ENCODE measurements at places on chromosomes 13 and 19.

GRCh38 chr13:27006519-27007161 is 165.0 kb downstream of the USP12 start:
- no peak for DNase-seq

- peak; percentile 69 for DNase-seq
Observed at GRCh38 chr19:861756-862580, 2.5 kb downstream of the CFD start.

DNA sequence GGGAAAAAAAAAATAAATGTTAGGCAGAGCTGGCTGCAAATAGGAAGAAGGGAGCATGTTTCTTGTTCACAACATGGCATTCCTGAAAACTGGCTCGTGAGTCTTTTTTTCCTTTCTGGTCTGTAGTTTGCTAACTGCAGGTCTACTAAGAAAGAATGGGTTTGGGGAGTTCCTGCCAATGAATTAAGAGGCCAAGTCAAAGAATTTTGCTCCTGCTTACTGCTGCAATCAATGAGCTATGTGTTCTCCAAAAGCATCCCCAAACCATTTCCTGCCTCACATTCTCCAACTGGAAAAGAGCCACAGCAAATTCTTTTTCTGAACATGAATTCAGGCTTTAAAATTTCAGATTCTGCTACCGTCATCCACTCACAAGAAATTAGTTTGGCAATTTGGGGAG is 88.6 kb downstream of the DCT start:
- no peak for DNase-seq

DNA sequence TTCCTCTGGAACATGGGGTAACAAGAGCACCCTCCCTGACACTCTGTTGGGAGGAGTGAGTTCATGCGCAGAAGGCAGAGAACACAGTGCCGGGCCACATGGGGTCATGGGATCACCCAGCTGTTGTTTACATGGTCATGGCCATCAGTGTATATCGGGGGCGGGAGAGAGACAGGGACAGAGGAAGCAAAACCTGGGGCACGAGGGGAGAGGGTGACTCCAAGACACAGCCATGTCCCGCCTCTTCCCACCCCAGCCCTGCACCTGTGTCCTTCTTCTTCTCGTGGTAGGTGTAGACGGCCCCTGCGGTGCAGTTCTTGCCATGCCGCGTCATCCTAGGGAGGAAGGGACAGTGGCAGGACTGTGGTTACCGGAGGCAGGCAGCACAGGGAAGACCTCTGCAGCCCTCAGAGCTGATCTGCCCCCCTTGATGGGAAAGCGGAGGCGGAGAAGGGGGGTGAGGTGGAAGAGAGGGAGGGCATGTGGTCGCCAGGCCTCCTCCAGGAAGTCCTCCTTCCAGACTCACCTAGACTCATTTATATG is 19.9 kb downstream of the NOSIP start:
- DNase-seq, result no peak

GRCh38 chr13:48477191-48477855 is 55.6 kb downstream of the RCBTB2 start:
- DNase-seq, result no peak

DNA sequence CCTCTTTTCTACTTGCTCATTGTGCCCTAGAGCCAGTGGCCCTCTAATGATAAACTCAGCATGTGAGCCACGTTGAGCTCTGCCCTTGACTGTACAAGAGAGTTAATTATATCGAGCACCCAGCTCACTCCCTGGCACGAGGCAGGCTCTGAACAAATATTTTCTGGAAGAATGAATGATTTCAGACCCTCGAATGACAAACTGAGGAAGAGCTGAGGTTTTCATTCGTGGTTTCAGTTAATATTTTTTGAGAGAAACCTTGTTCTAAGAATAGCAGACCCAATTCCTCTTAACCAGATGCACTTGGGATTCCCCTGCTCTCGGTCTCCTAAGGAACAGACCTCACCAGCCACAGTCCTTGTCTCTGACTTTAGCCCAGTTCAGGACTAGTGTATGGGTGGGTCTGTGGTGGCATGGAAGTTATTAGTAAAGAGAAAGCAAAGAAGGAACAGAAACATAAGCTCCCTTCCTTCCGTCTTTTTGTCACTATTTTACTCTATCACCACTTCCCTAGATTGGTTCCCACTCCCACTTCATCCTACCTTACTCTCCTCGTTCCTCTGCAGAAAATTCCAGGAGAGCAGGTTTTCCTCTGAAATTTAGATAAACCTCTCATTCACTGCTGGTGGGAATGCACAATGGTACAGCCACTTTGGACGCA is 22.1 kb upstream of the WDFY2 start:
- DNase-seq, result peak; percentile 35

DNA sequence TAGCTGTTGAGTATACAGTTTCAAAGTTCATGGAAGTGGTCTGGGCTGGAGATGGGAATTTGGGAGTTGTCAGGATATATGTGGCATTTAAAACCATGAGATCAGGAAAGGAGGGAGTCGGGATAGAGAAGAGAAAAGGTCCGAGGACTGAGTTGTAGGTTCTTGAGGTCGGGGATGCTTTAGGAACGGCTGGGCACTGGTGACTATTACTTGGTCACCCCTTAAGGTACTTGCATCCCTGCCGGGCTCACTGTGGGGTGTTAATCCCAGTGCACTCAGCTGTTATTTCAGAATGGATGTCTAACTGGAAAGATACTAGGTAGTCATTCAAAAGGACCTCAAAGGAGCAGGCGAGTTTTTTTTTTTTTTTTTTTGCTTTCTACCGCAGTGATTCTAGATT is 34.2 kb downstream of the WASF3 start:
- no peak for DNase-seq

GRCh38 chr19:40667602-40668001 is 22.8 kb downstream of the NUMBL start:
- no peak for DNase-seq

- DNase-seq, result no peak
Observed at GRCh38 chr13:80751854-80752253, 410.9 kb upstream of the SPRY2 start.

GRCh38 chr19:4208385-4209094 is 20.8 kb upstream of the EBI3 start:
- no peak for DNase-seq

- no peak for DNase-seq
Observed at GRCh38 chr19:7751157-7751783, 3.9 kb upstream of the CD209 start.

DNA sequence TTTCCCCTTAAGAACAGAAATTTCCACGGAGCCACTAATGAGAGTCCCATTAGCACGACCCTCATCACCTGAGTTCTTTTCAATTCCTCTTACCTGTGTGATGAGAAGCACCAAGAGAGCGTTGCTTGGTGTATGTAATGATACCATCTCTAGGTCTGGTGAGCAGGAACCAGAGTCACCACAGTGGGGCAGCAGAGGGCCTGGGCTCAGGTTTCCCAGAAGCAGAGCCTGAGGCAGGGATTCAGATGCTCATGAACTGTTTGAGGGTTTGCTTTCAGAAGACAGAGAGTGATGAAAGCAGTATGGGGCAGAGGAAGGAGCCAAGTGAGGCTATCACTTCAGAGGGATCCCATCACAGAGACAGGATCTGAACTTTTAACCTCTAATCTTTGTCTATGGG is 3.1 kb upstream of the PTPRH start:
- DNase-seq, result no peak

GRCh38 chr19:7533925-7534480 is 1.5 kb upstream of the PNPLA6 start:
- DNase-seq, result peak; percentile 86

GRCh38 chr19:48841047-48841446 is 4.8 kb upstream of the HSD17B14 start:
- DNase-seq, result no peak

DNA sequence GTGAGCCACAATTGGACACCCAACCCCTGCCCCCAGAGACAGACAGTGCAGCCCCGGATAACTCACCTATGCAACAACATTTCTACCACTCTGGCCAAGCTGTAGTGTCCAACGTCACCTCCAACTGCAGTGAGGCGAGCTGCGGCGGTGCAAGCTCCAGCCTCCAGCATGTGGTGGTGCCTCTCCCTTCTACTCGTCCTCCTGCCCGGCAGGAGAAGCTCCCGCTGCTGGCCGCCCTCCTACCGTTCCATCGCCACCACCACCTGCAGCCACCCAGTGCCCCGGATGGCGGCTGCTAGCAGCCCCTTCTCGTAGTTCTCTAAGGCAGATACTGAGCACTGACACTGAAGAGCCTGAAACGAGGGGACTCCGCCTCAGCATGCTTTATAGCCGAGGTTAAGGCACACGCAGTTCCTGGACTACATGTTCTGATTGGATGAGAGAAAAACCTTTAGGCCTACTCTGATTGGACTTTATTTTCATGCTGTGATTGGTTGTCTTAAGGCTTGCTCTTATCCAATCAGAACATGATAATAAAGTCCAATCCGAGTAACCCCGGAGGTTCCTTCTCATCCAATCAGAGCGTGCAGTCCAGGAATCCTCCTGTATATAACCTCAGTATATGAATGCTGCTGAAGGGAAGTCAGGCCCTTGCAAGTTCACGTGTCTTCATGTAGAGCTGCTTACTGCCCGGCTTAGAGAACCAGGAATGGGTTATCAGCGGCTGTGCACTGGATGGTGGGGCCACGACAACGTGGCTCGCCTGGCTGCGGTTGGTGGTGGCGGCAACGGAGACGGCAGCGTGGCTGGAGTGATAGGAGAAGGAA is 63.5 kb downstream of the TUBA3C start:
- DNase-seq, result no peak

DNA sequence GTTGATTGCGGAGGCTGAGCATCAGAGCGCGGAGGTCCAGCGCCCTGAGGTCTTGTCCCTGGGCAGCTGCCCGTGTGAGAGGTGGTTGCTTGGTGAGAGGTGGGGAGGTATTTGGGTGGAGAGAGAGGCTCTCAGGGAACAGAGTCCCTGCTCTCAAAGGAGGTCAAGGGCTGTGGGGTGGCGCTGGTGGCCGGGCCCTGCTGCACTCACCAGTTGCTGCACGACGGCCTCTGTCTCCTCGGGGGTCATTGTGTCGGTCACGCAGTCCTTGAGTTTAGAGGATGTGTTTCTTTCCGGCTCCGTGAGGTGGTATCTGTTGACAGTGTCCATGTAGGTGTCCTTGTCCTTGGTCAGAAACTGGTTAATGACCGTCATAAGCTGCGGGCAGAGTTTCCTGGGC is 95.5 kb downstream of the WTIP start:
- no peak for DNase-seq

DNA sequence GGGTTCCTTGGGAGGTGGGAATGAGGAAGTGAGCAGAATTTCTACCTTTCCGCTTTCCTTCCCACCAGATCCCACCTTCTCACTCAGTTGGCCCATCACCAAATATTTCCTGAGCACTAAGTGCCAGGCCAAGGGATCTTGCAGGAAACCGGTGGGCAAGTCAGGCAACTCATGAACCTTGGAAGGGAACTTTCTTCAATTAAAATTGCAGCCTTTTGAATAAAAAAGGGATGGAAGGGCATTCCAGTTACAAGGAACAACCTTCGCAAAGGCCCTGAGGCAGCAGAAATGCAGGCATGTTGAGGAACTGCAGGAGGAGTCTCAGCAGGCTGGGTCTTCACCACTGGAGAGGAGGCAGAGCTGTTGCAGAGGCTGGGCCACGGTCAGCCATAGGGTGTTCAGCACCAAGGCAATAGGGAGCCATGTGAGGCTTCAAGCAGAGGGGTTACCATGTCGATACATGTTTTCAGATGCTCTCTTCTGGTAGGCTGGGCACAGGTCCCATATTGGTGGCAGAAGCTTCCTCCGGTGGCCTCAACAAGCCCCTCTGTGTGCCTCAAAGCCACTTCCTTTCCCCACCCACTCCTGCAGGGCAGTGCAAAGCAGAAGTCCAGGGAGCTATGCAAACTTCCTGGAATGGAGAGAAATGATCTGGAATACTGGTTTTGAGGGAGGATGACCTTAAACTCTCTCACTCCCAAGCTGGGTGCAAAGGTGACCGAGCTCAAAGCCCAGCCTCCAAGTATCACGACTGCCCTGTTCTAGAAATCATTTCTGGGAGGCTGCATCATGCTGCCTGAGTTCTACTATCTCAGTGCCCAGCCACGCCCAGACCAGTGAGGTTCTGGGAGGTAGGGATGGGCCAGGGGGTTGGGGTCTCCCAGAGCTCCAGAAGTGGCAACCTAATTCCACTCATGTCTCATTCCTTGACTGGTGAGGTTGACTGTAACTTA is at the start of gene FUT6:
TSS of gene FUT6 (minus strand) at position 638 of the 953 bp plus-strand sequence. CDS start 7,135 bp downstream, outside the sequence.
- no peak for DNase-seq

DNA sequence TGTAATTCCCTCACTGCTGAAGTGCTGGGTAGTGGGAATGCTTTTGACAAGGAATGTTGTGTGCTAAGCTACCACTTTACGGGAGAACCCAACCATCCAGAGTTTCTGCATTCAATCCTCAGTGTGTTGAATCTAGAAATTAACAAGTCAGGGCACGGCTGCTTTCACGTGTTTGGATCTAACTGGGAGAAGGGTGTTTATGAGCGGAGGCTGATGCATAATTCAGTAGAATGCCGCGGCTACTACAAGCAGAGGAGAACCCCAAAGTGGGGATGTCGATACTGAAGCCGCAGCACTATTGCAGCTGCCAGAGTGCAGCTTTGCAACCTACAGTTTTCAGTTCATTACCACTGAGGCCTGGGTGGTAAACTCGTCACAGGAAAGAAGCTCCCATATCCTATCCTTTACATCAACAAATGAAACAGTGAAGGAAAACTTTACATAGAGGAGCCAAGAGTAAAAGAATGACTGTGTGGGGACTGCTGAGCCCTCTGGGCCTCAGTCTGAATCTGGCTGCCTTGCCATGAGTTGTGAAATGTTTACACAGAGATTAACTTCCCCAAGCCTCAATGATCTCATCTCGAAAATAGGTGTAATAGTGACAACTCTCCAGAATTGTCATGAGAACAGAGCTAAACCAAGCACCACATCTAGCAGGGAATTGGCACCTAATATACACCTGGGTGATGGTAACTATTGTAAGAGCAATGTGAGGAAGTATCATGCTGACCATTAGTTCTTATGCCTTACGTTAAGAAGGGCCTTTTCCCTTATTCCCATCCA is 531.7 kb downstream of the MYO16 start:
- DNase-seq, result peak; percentile 11

GRCh38 chr13:73367886-73368285 is 309.1 kb downstream of the KLF5 start:
- DNase-seq, result no peak

DNA sequence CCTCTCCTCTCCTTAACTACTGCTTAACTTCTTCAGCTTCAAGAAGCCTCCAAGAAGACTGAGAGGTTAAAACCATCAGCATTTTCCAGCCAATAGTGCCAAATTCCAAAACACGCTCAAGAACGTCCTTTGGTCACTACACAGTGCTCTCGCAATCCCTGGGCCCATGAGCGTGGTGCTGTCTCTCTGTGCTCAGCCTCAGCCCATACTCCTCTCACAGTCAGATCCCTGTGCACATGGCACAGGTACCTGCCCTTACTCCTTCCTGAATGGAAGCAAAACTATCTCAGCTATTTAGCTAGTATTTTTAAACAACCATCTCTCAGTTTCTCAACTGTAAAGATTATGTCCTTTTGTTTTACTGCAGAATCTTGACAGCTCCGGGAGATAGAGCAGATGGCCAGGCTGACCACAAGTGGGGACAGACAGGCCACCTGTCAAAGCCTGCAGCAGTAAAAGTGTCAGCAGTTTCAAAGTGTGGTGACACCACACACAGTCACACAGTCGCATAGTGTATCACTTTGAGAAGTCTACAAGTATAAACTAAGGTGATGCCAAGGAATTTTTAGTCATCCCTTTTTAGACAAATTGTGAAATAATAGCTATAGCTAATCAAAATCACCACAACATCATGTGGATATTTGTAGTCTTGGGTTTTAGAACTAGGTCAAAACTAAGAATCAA is 35.7 kb downstream of the DZIP1 start:
- DNase-seq, result no peak

- DNase-seq, result no peak
Observed at GRCh38 chr19:46624958-46625661, at the start of gene PTGIR. TSS of gene PTGIR (minus strand) at chr19:46625089. CDS start at chr19:46624225, 864 bp downstream.

GRCh38 chr13:88932950-88933349 is 1261.8 kb downstream of the SLITRK5 start:
- DNase-seq, result no peak
